ENCODE measurements at places on chromosomes 1 and 21.

DNA sequence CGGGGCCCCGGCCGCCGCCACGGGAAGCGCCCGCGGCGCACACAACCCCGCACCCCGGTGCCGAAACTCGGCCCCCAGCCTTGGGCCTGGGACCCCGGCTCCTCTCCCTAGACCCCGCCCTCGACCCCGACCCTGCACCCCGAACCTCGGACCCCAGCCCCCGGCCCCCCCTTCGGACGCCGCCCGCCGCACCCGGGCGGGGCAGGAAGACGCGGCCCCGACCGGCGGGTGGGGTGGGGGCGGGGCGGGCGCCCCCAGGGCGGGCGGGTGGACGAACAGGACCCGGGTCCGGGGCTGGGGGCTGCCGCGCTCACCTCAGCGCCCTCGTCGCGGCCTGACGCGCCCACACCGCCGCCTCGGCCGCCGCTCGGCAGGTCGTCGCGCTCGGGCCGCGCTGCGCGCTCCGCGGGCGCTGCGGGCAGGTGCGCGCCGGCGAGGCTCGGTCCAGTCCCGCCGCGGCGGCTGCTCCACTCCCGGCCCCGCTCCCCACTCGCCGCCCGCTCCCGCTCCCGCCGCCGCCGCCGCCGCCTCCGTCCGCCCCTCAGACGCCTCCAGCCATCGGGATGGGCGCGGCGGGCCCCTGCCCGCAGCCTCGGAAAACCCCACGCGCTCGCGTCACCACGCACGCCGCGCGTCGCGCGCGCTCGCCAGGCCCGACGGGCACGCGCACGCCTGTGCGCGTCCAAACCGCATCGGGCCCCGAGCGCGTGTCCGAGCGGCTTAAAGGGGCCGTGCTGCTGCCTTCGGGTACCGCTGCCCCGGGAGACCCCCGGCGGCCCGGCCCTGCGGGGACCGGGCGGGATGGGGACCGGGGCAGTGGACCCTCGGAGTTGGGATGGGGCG is at the start of gene GNB1:
GNB1 (minus strand) TSS at position 582 of the 843 bp plus-strand sequence. CDS start 65,634 bp downstream, outside the sequence.
- DNase-seq, result peak; percentile 77

GRCh38 chr1:212769459-212770167 is 22.0 kb downstream of the NSL1 start:
- DNase-seq, result no peak

DNA sequence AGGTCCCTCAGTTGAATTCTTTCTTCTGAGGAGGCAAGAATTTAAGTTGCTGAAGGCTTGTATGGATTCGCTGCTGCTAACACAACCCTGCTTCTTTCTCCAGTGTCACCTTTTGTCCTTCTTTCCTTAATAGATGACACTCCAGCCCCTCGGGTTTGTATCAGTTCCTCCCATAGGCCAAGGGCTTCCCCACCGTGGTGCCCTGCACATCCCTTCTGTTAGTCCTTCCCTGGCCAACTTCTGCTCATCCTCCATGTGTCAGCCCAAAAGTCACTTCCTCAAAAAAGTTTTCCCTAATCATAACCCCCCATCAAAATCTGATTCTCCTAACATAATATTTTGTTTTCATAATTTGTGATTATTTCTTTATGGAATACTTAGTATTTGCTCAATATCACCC is 190.4 kb downstream of the RHOU start:
- no peak for DNase-seq

- no peak for DNase-seq
These were observed 146.2 kb downstream of the ZSCAN20 start for GRCh38 chr1:33618636-33619035.

- DNase-seq, result no peak
These were observed 6.2 kb downstream of the C1orf198 start for GRCh38 chr1:230861970-230862595.

GRCh38 chr1:161908264-161908663 is 115.4 kb downstream of the OLFML2B start:
- DNase-seq, result no peak

GRCh38 chr1:175219774-175220173 is 27.2 kb upstream of the KIAA0040 start:
- DNase-seq, result no peak

GRCh38 chr1:74766579-74766978 is 33.6 kb downstream of the TYW3 start:
- no peak for DNase-seq

DNA sequence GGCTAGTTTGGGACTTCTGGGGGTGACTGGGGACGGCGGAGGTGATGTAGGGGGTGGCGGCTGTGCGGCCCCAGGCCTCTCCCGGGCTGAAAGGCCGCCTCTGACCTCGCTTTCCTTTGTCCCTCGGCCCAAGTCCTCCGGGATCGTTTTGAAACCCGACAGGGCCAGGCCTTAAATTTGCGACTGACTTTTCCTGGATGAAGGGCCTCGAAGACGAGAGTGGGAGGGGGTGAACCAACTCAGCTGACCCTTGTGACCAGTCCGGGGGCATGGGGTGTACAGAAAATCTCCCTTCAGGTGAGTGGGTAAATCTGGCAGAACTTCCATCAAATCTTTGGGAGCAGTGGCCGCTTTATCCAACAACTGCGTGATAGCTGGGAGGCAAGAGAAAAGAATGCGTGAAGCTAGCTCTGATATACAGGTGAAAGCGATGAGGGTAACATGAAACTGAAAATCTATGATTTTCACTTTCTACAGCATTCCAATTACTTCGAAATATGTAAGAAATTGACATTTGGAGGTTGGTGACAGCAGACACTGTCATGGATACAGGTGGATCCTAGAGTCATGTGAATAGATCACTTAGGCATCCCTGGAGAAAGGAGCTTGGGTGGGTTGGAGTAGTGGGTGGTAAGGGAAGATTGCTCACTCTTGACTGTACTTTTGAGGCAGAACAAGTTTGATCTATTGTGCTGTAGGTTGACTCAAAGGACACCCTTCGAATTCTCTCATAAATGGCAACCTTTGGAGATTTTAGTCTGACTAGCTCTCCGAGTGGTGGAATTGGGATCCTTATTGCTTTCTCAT is 885 bp downstream of the AHCYL1 start:
- DNase-seq, result no peak

GRCh38 chr1:106957795-106958194 is 98.7 kb upstream of the PRMT6 start:
- no peak for DNase-seq

- DNase-seq, result no peak
These were observed 29.4 kb upstream of the EIF4G3 start for GRCh38 chr1:21206117-21206516.

GRCh38 chr21:17416139-17416538 is 96.7 kb upstream of the CXADR start:
- DNase-seq, result no peak

DNA sequence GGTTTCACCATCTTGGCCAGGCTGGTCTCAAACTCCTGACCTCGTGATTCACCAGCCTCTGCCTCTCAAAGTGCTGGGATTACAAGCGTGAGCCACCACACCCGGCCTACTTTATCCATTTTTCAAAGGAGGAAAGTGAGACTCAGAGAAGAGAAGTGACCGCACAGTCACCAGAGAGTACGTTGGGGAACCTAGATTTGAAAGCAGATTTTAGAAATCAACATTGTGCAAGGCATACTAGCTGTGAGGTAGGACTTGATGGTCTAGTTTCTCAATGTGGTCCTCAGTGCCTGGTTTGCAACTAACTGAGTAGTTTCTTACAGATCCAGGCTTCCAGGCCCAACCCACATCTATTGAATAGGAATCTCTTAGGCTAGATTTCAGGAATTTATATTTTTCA is 1.7 kb upstream of the PRCC start:
- no peak for DNase-seq

- DNase-seq, result no peak
These were observed 15.5 kb downstream of the PI4KB start for GRCh38 chr1:151311589-151312331.

GRCh38 chr1:53001128-53001527 is 60.9 kb upstream of the PODN start:
- DNase-seq, result no peak

GRCh38 chr1:36089393-36090121 is 865 bp downstream of the ADPRS start:
- no peak for DNase-seq

DNA sequence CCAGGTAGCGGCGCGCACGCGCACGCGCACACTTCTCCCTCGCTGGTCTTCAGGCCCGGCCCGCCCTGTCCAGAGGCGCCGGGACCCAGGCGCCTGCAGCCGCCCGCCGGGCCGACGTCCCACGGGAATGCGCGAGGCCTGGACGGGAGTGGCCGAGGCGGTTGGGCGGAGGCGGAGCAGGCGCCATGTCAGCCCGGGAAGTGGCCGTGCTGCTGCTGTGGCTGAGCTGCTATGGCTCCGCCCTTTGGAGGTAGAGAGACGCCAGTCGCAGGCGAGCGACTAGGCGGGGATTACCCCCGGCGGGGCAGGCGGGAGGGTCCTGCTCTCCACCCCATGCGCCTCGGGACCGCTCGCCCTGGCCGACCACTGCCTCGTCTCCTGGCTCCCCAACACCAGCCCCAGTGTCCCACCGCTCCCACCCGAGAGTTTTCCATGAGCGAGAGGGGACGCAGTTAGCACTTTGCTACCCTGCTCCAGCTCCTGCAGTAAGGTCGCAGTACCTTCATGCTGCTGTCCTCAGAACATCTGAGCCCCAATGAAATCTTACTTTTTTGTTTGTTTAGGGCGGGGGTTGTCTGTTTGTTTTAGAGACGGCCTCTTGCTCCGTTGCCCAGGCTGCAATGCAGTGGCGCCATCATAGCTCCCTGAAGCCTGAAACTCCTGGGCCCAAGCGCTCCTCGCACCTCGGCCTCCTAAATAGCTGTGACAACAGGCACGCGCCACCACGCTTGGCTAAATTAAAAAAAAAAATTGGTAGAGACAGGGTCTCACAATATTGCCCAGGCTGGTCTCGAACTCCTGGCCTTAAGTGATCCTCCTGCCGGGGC is at the start of gene CATSPERE:
CATSPERE (plus strand) TSS at position 29 of the 827 bp plus-strand sequence; CDS start at position 186, 157 bp downstream.
- peak; percentile 89 for DNase-seq

All from NCI-H2171 treated with DMSO at 0.1 percent for 48 hours (cell line).